ENCODE measurements at places on chromosomes 2 and 18.

DNA sequence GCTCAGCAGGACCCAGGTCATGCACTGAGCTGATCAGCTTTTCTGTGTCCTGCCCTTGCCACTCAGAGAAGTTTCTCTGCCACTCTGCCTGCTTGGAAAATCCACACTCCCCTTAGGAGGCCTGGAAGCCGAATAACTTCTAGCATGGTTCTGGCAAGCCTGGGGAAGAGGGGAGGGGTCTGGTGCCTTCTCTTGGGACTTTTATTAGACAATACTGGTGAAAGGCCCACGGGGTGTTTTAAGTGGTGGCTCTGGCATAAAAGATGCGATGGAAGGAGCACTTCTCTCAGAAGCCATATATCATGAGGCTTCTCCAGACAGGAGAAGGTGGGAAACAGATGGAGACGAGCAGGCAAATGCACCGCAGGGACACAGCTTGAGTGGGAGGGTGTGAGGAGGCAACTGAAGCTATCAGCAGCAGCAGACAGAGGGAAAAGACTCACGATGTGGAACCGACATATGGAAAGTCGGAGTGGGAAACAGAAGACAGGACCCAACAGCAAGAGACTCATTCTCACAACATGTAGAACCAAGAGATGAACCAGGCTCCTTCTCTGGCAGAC, 141.8 kb upstream of the CTNNA2 start:
- no peak for DNase-seq

DNA sequence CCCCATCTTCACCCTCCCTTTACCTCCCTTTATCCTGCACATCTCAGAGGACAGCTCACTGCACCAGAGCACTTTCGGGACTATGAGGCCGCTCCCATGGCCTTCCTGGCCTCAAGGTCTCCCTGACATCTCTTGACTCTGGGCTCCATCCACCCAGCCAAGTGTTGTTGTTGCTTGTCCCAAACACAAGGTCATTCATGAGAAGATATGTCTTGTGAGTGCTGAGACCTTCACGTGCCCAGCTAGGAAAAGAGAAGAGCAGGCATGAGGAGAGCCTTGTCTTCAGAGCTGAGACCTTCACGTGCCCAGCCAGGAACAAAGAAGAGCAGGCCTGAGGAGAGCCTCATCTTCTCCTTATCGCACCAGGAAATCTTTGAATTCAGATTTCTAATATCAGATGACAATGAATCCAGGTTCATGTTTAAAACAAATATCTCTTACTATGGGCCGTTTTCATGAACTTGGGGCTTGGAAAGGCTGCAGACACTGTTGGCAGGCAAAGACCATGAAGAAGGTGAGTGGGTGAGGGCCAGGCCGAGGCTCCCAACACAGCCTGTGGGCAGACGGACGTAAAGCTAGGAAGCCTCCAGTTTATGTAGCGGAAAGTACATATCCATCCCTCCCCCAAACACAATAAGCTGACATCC, 256.1 kb downstream of the NDUFA10 start:
- DNase-seq = no peak

- DNase-seq = no peak
These were observed 2.1 kb downstream of the NDC80 start for GRCh38 chr18:2573408-2573807.

DNA sequence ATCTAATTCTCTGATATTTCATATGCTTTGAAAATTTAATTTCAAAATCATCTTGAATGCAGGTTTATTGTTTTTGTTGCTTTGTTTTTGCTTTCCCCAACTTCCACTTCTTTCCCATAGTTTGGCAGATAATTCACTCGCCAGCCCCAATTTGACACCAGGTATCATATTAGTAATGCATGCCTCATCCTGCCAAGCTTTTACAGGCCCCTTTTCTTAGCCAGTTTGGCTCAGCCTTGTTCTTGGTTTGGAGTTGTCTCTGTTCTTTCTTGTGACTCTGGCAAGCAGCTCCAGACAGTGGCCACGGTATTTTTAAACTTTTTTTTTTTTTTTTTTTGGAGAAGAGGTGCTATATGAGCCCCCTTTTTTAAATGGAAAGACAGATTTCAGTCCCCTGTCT, 65.3 kb downstream of the PMS1 start:
- no peak for DNase-seq

GRCh38 chr18:37476182-37476581, 89.4 kb downstream of the CELF4 start:
- DNase-seq = no peak

DNA sequence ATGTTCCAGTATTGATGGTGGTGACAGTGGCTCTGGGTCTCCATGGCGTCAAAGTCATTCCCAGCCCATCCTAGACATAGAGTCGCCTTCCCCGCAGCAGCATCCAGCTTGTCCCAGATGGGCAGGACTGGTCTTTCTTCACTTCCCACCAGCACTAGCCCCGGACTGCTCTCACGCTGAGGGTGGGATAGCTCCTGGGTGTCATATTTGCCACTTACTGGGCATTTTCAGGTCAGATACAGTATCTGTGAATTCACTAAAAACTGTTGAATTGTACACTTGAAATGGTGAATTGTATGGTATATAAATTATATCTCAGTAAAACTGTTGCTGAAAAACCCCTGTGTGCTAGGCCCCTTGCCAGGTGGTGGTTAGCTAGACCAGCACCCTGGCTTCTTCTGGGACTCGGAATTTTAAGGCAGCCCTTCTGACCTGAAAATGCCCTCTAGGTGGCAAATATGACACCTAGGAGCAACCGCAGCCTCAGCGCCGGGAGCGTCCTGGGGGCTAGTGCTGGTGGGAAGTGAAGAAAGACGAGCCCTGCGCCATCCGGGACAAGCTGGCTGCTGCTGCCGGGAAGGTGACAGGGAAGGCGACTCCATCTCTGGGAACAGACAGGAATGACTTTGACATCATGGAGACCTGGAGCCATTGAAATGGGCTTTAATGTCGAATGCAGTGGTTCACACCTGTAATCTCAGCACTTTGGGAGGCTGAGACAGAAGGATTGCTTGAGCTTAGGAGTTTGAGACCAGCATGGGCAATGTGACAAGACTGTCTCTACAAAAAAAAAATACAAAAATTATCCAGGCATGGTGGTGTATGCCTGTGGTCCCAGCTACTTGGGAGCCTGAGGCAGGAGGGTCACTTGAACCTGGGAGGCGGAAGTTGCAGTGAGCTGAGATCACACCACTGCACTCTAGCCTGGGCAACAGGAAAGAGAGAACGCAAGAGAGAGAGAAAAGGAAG, 56.2 kb downstream of the DDX1 start:
- DNase-seq = no peak

DNA sequence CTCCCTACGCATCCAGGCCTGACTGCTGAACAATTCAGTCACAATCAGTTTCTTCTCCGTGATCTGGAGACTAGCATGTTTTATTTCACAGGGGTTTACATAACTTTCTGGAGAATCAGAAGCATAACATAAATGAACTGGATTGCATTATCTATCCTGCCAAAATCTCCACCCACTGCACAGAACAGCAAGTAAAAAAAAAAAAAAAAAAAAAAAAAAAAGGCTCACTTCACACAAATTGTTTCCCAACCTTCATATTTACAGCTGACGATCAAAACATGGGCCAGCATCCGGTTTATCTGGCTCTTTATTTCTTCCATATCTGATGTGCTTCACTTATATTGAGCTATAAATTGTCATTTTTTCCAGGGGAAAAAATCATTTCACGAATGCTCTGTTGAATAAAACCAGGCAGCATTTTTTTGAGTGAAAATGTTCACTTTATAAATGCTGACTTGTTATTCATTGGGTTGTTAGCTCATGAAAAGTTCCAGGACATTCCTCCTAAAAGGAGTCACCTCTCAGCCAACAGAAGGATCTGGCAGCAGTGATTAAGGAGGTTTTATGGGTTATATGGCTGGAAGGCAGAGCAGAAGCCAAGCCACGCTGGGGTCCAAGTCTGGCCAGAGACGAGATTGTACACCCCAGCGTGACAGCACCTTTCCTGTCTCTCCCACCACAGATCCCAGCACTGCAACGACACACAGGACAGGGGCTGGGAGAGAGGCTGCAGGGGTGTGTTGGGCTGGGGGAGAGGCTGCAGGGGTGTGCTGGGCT, 51.2 kb upstream of the GLI2 start:
- DNase-seq = no peak

GRCh38 chr2:18971628-18972027, 382.3 kb upstream of the NT5C1B start:
- DNase-seq = no peak

DNA sequence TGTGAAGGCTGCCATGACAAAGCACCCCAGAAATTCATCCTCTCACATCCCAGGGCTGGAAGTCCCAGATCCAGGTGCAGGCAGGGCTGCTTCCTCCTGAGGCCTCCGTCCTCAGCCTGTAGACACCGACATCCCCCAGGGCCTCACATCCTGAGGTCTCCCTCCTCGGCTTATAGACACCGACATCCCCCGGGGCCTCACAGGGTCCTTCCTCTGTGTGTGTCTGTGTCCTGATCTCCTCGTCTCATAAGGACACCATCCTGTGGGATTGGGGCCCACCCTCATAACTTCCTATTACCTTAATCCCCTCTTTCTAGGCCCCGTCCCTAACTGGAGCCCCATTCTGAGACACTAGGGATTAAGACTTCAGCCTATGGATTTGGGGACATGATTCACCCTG, 92.0 kb upstream of the SNTG2 start:
- DNase-seq = no peak

DNA sequence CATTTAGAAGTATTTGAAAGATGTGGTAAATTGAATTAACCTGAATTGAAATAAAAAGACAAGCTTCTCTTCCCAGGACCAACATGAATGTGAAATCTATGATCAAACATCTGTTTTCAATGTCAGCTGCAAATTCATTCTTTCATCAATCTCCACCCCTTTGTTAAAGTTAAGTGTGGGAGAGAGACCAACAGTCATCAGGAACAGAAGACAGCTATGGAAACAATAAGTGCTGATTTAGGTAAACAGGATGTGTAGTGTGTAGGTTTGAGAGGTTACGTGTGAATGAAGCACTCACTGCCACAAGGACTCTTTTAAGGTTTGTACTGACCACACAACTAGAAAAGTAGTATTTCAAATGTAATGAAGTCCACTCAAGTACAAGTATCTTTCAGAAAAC, 1659.8 kb upstream of the CELF4 start:
- DNase-seq = no peak

- DNase-seq = no peak
These were observed 73.6 kb downstream of the DDX1 start for GRCh38 chr2:15665067-15665942.

DNA sequence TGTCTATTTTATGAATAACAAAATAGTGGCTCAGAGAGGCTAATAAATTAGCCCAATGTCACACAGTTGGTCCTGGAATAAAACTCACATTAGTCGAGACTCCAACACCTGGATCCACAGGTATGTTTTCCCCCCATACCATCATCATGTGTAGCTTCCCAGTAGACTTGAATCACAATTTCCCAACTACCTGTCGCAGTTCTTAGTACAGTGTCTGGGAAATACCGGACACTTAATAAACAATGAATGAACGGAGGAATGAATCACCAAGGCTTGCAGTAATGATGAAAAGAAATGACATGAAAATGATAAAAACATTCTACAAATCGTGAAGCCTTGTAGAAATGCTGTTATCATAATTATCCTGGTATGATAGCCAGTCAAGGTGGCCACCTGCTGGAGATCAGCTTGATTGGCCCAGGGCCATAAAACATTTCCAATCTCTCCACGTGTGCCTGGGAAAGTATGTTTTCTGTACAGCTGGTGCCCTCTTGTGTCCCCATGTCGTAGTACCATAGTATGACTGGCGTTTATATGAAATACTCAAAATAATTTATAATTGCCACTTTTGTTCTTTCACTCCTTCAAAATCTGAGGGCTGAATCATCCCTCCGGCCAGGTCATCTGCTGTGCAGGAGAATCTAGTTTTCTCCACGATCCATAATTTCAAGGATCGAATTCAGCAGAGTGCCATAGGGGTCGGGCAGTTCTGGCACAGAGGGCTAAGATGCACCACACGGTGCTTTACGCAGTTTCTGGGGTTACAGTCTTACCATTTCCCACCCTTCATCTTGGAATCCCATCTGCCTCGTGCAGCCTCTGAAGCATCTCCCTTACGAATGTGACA, 95.4 kb downstream of the LAMA1 start:
- DNase-seq = no peak

DNA sequence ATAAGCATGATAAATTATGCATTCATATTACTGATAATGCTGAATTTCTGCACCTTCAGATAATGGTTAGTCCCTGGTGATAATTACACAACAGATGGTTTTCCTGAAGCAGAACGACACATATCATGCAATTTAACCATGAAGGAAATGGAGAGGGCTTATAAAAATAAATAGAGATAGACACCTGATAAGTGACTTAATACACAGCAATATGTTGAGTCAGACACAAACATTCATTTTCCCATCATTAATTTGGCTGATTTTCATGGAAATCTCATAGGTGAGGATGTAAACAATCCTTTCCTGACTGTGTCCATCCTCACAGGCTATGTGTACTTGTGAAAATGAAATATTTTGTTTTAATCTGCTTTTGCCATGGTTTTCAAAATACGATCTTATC, 36.9 kb upstream of the DSEL start:
- no peak for DNase-seq

- no peak for DNase-seq
These were observed 24.3 kb upstream of the DYNC2LI1 start for GRCh38 chr2:43749583-43749982.

DNA sequence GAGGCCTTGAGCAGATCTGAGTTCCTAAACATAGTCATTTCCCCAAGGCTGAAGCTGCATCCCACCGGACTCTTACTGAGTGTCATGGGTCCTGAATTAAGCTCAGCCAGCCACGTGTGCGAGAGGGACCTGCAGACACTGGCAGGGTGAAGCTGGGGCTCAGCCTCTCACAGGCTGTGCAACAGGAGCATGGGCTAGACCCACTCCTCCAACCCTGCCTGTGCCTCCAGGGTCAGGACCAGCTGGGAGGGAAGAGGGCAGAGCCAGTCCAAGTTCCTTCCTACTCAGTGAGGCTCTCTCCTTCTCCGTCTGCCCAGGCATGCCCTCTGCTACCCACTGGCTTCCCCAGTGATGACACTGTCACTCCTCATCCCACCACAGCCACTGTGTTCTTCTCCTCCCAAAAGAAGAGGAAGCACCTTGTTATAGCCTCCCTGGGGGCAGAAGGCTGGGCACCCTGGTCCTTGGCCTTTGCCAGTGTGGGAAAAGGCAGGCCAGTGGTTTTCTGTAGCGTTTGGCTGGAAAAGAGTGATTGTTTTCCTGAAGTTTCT, 78.9 kb downstream of the KCNF1 start:
- no peak for DNase-seq

DNA sequence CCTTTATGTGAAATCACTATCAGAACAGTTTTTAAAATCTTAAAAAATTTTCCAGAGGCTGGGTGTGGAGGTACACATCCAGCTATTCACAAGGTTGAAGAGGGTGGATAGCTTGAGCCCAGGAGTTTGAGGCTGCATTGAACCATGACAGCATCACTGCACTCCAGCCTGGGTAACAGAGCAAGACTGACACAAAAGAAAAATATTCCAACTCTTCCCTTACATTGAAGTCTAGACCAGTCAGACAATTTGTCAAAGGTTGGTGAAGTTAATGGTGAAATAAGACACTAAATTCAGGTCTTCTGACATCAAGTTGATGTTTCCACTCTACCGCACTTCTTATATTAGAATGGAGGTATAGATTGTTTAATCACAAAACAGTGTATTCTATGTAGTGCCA, 52.8 kb downstream of the HYCC2 start:
- no peak for DNase-seq

- DNase-seq = no peak
These were observed 147.9 kb upstream of the LTBP1 start for GRCh38 chr2:32798829-32799228.
